ENCODE measurements at places on chromosomes 11 and 22. TPM values are rescaled to one million over a fixed set of nuclear protein-coding genes. Genes with fewer than 3 reads are reported as not detected.

GRCh38 chr22:29457730-29458129 is 19.3 kb downstream of the RFPL1 start:
- H3K4me3 ChIP-seq = no peak overlapping the region
- H3K27ac ChIP-seq = no peak overlapping the region
- H3K4me1 ChIP-seq = no peaks in the 10 kb centered on the region
- no peaks in the 10 kb centered on the region for H3K27me3 ChIP-seq
- peak; percentile 94 for DNase-seq
- no peaks in the 10 kb centered on the region for H3K36me3 ChIP-seq

GRCh38 chr11:8230178-8230859 is 33.4 kb downstream of the LMO1 start:
- no peaks in the 10 kb centered on the region for H3K4me1 ChIP-seq
- no peak overlapping the region for H3K27ac ChIP-seq
- DNase-seq = peak; percentile 51
- H3K4me3 ChIP-seq = no peak overlapping the region

GRCh38 chr22:42955087-42955635 is 59.8 kb downstream of the PACSIN2 start:
- H3K27ac ChIP-seq = no peak overlapping the region
- H3K27me3 ChIP-seq = no peaks in the 10 kb centered on the region
- DNase-seq = no peak

DNA sequence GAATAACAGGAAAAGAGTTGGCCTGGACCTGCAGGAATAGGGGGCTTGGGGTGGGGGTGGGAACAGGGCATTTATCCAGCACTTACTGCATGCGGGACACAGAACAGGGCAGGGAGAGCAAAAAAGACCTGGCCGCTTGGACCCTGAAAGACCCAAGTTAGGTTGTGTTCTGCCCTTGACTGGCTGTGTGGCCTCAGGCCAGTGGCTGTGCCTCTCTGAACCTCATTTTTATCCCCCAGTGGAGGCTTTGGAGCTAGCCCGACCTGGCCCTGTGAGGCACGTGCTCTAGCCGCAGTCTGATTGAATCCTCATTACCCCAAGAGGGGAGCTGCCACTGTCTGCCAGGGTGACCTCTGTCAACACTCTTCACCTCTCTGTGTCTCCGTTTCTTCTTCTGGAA is 68.7 kb downstream of the MN1 start:
- H3K4me1 ChIP-seq = no peaks in the 10 kb centered on the region
- no peak overlapping the region for H3K4me3 ChIP-seq
- peaks cover 12% of the 10 kb centered on the region for H3K27me3 ChIP-seq
- DNase-seq = no peak
- no peaks in the 10 kb centered on the region for H3K36me3 ChIP-seq

Gene BIRC2
- 76.0 TPM for total RNA-seq

GRCh38 chr11:62707277-62707861 is at the start of the genes BSCL2 and GNG3:
Gene BSCL2 (minus strand): TSS chr11:62707424. CDS start chr11:62707195, 229 bp downstream.
Gene GNG3 (plus strand): TSS chr11:62707676. CDS start chr11:62708296, 620 bp downstream.
- H3K4me1 ChIP-seq = peaks cover 29% of the 10 kb centered on the region
- H3K27ac ChIP-seq = peak within 1 kb of the TSS; percentile 34
- DNase-seq = no peak

Gene MMP13
- total RNA-seq = 2.5 TPM

Gene RTN4RL2
- 0.29 TPM for total RNA-seq

Gene OR52H1
- total RNA-seq = 0.29 TPM

All from osteoblast (primary cell).